ENCODE measurements at places on chromosomes 1 and 21.

DNA sequence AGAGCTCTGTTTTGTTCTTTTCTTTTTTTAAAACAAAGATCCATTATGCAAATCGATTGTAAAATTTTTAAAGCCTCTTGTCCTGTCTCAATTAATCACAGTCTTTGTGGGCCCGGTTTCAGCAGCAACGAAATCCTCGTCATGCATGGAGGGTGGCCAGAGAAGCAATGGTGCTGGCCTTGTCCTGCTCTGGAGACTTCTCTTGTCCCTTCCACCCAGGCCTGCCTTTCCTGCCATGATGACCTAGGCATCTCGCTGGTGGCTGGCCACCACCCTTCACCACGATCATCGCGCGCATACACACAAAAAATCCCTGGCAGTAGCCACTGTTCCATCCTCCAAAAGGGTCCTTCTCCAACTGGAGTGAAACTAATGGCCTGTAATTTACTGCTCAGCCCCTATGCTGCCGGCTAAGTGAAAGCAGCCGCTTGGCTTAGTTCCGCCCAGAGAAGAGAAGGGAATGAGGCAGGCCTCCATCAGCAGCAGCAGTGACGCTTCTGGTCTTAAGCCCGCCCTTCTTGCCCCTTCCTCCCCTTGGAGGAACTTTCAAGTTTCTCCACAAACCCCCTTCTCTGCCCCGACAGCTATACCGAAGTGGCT lies 309.5 kb downstream of the NPHP4 start:
- no peak for DNase-seq

DNA sequence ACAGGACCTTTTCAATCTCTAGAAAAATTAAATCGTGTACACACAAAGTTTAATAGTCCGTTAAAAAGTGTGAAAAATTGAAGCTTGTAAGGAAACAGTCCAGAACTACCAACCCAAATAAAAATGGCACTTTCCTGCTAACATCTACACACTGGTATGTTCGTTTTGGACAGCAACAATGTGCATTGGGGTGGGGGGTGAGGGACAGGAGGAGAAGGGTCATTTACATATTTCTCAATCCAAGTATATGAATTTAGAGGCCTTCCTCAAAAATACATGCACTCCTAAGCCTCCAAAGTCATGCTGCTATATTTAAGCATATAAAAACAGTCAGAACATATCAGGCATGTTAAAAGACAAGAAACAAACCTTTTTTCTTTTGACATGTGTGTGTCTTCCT lies 2.5 kb downstream of the PPP1R15B start:
- no peak for DNase-seq

DNA sequence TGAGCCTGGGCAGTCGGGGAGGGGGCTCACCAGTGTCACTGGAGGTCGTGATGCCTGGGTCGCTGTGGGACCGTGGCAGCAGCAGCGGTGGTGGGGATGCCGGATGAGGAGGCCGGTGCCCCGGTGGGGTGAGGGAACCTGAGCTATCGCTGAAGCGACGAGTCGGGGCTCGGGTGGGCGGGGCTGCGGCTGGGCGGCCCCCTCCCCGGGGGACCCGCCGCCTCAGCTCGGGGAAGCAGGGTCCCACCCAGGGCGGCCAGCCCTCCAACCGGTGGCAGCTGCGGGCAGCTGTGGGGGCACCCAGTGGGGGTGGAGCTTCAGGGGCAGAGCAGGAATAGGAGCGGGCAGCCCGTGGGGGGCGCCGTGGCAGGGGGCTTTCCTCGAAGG lies 5.0 kb downstream of the ENTREP3 start:
- DNase-seq: no peak

GRCh38 chr1:155485945-155486344 lies 76.7 kb downstream of the ASH1L start:
- no peak for DNase-seq

GRCh38 chr1:53324728-53325297 lies 3.1 kb downstream of the LRP8 start:
- DNase-seq: no peak

DNA sequence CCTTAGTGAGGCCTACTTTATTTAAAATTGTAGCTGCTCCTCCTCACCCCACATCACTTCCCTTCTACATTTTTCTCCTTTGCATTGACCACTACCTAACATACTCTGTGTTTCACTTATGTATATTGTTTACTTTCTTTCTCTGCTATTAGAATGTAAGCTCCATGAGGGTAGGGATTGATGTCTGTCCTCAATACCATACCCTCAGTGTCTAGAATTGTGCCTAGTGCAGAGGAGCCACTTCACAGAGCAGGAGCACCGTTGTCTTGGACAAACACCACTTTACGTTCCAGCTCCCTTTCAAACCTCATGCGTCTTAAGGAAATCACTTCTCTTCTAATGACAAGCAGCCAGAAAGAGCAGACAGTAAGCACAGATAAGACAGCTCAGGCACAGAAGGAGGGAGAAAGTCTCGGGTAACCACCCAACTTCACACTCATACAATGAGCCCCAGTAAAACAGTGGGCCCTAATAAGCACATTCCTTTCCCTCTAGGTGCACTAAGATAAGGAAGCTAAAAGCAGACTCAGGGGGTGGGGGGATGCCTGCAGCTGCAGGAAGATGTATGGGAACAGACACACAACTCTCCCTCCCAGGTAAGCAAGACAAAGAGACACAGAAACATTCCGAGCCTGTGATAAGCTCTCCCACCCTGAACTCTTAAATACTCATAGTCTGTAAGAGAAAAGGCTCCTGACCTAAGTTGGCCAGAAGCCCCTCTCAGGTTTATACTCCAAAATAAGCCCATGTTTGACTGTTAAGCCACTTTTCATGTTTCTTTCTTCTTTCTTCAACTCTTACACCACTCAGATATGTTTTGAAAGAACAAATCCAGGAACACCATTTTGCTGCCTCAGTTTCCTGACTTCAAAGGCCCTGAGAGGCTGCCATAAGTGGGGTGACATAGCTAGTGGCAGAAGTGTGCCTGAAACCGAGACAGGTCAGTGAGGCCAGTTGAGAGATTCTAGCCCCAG lies 7.1 kb upstream of the PLEKHM2 start:
- DNase-seq: no peak

DNA sequence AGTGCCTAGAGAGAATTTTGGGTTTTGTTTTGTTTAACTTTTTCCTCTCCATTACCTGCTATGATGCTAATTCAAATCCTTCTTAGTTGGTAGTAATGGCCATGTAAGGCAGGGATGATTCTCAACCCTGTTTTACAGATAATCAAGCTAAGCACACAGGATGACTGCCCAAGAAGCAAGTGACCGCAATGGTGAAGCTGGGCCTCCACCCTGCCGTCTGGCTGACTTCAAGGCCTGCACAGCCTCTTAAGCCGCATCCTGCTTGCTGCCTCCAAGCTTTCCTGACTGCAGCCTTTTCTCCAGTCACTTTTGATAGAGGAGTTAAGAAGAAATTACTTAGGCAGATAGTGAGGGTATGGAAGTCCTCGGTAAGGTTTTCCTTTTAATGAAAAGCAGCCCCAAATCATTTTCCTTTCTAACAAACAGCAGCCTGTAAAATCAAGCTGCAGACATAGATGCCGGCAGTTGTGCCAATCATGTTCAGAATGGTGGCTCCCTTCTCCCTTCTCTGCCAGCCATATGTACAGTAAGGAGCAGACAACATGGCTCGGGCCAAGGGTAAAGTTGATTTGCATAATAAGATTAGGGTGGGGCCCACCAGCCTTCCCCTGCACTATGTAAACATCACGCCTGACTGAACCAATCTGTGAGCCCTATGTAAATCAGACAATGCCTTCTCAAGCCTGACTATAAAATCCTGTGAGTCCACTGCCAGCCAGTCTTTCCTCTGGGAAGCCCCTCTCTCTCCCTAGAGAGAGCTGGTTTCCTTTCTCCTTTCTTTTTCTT lies 8.8 kb upstream of the CTBS start:
- DNase-seq: no peak

- DNase-seq: no peak
These were observed 143.2 kb downstream of the PBX1 start for GRCh38 chr1:164702216-164702615.

GRCh38 chr1:64505944-64506655 lies 36.2 kb downstream of the CACHD1 start:
- DNase-seq: no peak

GRCh38 chr1:92691925-92692324 lies 93.0 kb downstream of the EVI5 start:
- DNase-seq: no peak

DNA sequence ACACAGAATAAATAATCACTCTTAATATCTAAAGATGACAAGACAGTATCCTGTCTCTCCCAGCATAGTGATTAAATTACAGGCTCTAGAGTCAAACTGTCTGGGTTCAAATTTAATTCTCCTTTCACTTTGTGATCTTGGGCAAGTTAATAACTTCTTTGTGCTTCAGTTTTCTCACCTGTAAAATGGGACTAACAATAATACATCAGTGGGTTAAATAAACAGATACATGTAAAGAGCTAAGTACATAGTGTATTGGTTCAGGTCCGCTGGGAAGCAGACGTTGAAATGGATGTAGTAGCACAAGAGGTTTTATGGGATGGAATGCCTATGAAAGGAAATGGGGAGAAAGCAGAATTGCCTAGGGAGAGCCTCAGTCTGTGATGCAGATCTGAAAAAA lies 10.7 kb downstream of the ZFYVE9 start:
- DNase-seq: no peak

- no peak for DNase-seq
These were observed 4.3 kb downstream of the ATP8B2 start for GRCh38 chr1:154329551-154330131.

DNA sequence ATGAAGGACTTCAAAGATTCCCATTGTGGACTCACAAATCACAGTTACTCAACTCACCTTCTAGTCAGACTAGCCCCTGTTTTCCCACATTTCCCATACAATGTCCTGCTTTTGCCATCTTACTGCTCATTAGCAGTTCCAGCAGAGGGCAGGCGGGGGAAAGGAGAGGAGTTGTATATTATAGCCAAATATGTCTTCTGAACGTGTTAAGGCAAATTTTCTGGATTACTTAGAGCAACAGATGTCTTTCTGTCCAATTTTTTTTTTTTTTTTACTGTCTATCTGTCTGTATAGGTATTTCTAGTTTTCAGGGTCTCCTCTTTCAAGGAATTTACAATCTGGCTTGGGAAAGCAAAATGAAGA lies 29.9 kb upstream of the DDAH1 start:
- DNase-seq: no peak

DNA sequence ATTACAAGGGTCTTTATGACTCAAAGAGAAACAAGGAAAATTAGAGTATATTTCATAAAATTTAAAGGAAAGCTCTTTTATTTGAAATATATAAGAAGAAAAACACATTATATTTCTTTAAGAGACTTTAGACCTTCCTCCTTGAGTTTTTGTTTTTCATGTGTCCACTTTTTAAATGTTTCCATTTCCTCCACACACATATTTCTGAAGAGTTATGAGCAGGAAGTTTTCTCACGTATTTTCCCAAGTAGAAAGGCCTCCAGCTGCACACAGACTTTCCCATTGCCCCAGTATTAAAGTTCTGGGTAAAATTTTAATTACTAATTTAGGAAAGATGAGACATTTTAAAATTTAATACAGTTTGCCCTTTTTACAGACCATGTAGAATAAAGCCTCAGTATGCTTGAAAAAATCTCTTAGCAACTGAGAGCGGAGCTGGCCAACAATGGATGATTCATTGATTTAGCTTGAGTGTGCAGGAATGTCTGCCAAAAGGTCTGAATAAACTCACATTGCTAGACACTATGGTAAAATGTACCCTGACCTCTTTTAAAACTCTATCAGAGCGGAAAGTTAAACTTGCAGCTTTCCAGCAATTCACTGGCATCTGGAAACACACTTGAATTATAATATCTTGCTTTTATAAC lies 57.9 kb downstream of the DDAH1 start:
- no peak for DNase-seq

- no peak for DNase-seq
These were observed 22.6 kb upstream of the FCGR2A start for GRCh38 chr1:161482610-161483009.

DNA sequence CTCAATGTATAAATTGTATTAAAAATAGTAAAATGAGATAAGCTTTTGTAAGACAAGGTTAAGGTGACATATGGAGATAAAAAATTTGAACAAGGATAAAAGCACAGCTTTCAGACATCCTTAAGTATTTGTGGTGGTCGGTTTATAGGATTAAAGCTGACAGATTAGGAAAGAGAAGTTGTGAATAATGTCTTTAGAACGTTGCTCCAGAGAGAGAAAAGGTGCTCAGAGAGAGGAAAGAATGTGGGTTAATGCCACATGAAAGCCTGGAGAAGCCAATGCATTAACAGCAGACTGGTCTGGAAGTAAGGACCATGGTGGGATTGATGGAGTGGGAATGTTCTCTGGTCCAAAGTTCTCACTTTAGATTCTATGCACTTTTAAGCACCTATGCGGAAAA lies 44.8 kb downstream of the ATP6V1G3 start:
- no peak for DNase-seq

DNA sequence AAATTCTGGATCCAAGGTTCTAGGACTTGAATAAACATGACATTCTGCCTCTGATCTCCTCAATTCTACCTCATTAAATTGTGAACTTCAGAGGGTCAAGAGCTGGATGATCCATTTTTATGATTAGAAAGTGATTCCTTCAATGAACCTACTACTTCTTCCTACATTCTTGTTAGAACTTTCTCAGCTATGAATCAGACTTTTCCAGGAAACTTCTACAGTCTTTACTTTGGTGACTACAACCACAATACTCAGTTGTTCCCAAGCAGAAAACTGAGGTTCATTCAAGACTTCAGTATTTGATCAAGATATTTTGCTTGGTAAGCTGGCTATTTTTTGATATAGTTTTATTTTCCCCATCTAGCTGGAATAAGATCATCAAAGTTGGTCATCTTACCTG lies 51.4 kb downstream of the CDC7 start:
- no peak for DNase-seq

GRCh38 chr1:203268901-203269653 lies 36.2 kb upstream of the BTG2 start:
- DNase-seq: no peak

GRCh38 chr21:29219165-29219770 lies 79.5 kb upstream of the BACH1 start:
- no peak for DNase-seq

DNA sequence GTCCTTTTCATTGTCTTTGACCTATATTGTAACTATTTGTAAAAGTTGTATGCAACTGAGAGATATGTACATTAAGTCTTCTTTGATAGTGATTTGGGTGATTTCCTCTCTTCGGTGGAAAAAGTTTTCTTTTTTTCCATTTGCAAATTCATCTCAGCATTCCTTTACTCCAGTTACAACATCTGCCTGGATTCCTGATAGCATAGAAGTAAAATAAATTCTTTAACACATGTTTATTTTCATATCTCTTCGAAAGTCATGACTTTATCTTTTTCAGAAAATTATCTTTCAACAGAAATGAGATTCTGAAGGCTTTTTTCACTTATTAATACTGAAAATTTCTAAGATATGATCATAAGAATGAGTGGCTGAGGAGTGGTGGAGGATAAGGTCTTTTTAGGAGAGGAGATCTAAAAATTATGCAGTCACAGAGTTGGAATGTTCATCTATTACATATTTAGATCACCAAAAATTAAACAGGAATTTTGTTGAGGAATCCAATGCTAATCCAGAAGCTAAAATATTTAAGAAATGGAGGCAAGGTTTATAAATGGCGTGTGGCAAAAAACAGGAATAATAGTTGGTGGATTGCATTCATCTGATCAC lies 400.5 kb downstream of the KCNT2 start:
- DNase-seq: no peak

GRCh38 chr21:38280867-38281266 lies 24.1 kb downstream of the KCNJ15 start:
- DNase-seq: no peak
